ENCODE measurements at places on chromosomes 13 and 19.

DNA sequence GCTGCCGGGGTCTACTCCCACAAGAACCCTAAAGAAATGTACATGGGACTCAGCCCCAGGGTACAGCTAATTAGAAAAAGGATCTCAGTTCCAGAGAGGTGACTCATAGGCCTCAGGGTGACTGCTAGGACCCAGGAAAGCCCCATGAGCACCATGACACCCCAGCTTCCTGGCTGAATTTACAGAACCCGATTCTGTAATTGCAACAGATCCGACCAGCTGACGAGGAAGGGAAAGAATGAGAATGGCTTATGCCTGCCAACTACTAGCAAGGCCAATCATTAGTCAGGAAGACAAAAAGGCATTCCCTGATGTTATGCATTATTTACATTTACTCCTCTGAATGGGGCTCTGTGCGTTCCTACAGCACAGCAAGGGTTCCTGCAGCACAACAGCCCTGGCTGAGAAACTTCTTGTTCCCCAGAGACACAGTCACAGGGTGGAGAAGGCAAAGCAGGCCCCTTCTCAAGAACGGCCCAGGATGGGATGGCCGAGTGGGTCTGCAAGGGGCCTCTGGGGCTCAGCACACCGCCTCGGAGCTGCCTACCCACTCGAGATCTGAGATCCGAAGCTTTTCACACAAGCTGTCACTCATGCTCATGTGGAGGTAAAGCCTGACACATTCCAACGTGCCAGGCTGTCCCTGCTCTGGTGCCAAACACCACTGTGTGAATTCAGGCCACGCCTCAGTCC, 27.2 kb downstream of the PBX4 start:
- DNase-seq: peak; percentile 55

- peak; percentile 39 for DNase-seq
Observed at GRCh38 chr19:3270902-3271301, 46.4 kb downstream of the CELF5 start.

- no peak for DNase-seq
Observed at GRCh38 chr19:41302624-41303351, 7.2 kb upstream of the CCDC97 start.

- no peak for DNase-seq
Observed at GRCh38 chr13:109610517-109610916, 175.9 kb downstream of the IRS2 start.

GRCh38 chr19:18613589-18614234, 1.0 kb downstream of the TMEM59L start:
- DNase-seq: no peak

- DNase-seq: no peak
Observed at GRCh38 chr19:49425922-49426592, 869 bp downstream of the GFY start.

DNA sequence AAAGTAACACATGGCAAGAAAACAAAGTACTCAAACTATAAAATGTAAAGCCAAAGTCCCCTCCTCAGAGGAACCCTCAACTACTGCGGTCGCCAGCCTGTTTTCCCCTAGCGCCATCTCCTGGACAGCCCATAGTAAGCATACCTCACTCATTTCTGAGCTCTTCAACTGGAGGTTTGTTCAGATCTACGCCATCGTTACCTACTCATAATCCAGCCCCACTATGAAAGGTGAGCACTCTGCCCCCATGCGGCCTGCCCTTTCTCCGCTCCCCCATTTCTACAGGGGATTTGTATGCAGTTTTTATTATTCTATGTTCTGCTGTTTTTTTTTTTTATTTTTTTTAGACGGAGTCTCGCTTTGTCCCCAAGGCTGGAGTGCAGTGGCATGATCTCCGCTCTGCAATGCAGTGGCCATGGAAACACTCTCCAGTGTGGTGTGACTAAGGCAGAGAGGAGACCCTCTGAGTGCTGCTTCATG, 26.2 kb downstream of the OPA3 start:
- DNase-seq: peak; percentile 47

DNA sequence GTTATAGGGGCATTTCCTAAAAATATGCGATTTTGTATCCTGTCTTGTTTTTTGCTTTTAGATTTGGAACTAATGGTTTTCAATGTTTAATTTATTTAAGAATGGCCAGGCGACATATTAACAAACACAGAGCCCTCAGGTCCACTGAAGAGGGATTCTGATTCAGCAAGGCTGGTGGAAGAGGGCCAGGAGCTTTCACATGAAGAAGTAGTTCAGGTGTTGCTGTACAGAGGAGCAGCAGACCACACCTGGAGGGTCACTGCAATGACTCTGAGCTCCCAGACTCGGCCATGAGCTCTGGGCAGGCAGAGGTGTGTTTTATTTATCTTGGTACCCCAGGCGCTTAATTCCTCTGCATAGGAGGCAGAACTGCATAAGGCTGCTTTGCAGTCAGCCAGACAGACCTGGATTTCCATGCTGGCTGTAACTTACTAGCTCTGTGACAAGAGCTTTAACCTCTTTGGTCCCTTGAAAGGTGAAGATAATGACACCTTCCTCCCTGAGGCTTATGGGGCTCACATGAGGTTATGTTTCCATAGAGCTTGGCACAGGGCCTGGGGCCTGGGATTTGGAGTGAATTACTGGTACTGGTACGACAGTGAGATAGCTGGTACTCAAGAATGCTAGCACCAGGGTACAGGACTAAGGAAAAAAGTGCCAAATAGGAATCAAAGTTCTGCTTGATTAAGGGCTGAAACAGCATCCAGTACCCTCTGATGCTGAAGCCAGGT, 184.7 kb downstream of the OXGR1 start:
- DNase-seq: no peak

GRCh38 chr13:110187641-110188161, 119.3 kb downstream of the COL4A1 start:
- no peak for DNase-seq

DNA sequence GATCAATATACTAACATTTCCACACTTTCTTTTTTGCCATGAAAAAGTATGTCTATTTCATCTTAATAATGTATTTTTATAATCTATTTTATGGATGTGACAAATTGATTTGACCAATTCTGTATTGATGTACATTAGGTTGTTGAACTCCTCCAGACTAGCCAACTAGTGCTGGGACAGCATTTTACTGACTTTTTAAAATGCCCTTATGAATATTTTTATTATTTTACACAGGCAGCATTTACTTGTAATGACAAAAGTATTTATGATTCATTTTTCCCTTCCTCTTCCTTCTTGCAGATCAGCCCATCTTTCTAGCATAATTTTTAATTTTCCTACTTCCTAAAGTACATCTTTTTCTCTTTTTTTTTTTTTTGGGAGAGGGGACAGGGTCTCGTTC, 918 bp upstream of the FUZ start:
- no peak for DNase-seq

DNA sequence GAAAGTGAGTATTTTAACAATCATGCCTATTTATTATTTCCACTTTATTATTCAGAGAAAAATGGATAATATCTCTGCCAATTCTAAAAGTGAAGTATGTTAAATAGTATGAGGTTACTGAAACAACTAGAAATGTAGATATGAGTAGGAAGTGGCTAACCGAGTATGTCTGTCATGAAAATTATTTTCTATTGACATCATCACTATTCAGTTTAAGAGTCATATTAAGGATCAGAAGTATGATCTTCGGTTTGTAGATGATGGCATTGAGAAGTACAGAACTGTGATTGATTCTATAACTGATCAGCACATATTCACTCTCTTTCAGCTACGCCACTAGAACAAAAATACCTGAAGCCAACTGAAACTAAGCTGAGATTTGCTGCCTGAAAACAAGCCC, 146.4 kb upstream of the SLITRK5 start:
- DNase-seq: no peak

DNA sequence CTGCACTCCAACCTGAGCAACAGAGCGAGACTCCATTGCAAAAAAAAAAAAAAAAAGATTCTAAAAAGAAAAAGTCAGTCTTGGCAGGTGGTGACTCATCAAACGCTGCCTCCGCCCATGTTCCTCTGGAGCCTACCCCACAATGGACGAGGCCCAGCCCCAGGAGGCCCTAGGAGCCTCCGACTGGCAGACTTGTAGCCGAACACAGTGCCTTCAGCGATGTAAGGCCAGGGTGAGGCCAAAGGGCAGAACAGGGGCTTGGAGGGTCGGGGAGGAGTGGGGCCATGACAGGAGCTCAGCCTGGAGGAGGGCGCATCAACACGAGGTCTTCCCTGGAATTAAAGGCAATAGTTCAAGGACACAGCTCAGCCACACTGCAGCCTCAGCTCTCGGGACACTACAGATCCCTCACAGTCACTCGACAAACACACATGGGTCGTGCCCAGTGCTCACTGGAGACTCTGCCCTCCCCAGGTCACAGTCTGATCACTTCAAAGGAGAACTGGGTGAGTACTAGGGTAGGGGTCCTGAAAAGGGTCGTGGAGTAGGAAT, 5.1 kb downstream of the USE1 start:
- no peak for DNase-seq

GRCh38 chr13:101248739-101249514, 167.4 kb downstream of the NALCN start:
- no peak for DNase-seq

DNA sequence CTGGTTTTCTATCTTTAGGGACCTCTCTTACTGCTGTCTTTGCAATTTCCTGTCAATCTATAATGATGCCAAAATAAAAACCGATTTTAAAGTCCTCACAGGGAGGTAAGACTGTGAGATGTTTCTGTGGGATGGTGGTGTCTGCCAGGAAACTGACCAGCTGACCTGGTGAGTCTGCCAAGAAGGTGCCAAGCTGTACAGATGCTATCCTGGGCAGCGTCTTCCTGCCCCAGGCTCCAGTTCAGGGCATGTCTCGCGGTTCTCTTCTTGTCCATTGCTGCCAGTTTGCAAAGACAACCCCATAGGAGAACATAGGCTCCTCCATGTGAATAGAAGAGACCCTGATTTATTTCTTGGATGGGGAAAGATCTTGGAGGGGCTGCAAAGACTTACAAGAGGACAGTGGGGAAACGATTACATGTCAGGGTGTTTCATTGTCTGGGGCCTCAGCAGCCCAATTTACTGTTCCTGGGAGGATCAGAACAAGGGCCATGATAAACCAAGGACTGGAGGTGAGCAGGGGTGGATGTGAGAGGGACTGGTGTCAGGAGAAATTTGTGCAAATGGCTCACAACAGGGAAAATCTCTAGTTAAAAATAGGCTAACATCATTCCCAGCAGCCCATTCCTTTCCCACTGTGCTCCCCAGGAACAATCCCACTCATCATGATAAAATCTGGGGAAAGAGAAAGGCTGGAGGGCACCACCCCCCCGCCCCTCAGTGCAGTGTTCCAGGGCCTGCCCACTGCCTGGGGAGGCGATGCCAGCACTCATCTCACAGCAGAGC, 42.7 kb upstream of the VSTM2B start:
- no peak for DNase-seq

- DNase-seq: no peak
Observed at GRCh38 chr13:84962141-84962750, 837.0 kb downstream of the SLITRK6 start.

- DNase-seq: no peak
Observed at GRCh38 chr13:33328701-33329100, 43.1 kb upstream of the STARD13 start.

DNA sequence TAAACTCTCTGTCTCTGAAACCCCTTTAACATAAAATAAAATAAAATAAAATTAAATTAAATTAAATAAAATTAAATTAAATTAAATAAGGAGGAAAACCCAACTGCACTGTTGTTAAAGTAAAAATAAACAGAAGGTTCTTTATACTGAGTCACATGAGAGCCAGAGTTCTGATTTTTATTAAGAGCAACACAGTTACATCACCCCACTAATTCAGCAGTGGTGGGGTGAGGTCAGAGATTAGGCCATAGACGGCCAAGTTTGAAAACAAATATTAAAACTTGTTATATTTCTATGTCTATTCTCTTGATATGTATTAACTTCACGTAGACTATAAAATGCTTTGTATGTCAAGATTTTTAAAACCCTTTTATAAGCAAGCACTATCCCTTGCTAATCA, 59.5 kb downstream of the MYCBP2 start:
- DNase-seq: no peak

DNA sequence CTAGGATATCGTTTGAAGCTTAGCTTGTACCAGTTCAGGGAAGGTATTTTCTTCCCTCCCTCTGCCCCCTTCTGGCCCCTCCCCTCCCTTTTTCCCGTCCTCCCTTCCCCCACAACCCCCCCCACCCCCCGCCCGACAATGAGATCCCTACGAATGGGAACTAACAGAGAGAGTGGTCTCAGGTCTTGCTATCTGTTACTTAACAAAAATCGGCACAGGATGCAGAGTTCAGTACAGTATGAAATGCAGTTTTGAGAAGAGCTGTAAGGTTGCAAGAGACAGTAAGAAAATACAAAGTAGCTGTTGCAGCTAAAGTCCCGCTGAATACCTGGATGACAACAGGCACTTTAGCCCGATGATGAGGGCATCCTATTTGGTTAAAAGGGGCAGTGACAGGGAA, 3.1 kb upstream of the DACH1 start:
- DNase-seq: no peak

DNA sequence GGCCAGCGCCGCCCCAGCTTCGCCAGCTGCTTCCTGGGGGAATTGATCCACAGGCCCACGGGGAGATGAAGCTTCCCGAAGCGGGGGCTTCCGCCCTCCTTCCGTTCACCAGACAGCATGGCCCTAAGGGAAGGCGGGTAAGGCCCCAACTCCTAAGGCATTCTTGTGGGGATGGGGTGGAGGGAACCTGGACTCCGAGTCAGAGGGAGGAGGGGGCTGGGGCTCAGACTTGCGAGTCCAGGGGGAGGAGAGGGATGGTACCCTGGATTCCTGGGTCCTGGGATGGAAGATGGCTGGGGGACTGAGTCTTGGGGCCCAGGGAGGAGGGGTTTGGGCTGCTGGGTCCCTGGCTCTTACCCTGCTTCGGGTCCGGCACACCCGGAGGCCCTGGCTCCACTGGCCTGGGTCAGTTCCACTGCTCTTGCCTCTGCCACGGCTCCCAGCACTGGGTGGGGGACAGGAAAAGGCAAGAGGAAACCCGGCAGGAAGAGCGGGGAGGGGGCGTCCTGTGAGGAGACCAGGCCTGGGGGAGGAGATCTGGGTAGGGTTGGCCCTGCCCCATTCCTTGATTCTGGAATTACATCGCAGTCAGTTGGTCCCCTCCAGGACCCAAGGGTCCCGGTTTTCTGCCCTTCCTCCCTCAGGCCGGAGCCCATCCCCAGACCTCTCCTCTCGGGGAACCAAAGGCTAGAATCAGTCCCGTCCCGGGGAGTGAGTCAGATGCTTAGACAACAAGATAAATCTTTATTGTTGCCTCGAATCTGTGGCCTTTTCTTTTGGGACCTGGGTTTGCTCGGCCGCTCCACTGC, at the start of gene RASIP1:
RASIP1 (minus strand) TSS at position 447 of the 809 bp plus-strand sequence; CDS start at position 119, 328 bp downstream.
- no peak for DNase-seq

DNA sequence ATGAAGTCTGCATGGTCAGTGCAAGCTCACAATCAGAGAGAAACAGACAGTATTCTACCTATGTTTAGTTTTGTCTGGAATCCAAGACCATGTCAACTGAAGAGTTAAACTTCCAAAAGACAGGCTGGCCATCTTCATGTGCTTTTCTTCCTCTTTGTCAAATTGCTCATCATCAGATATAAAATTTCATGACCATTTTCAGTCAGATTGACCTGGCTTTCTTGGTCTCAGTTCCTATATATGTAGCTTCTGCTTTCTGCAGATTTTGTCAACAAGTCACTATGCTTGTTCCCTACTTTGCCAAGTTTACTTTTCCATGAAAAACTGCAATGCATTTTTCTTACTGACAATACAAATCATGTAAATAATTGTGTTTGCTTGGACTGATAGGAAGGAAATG, 13.9 kb downstream of the SLC46A3 start:
- DNase-seq: no peak

- DNase-seq: no peak
Observed at GRCh38 chr13:41848435-41849255, 112.3 kb downstream of the VWA8 start.
